ENCODE measurements at places on chromosomes 11 and 22.

DNA sequence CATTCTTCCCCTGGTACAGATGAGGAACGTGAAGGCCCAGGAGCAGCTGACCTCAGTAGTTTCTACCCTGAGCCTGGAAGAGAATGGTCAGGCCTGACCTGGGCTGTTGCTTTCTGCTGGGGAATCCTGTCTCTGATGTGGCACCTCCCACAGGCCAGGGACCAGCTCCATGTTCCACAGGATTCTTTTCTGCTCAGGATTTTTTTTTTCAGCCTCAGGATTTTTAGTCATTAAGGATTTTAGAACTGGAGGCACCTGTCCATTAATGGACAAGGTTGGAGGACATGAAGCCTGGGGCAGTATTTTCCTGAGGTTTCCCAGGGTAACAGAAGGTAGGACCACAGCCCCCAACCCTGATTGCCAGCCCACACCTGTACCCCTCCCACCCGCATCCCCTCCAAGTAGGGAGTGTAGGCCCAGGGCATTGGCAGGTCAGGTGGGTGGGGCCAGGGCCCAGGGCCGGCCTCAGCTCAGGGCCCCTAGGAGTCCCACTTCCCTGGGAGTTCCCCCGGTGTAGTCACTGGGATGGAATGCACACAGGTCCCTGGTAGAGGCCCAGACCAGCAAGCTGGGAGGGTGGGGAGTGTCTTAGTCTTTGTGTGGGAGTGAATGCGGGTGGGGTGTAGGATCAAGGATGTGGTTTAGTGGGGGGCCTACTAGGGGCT, 16.1 kb downstream of the BIK start:
- no peak for DNase-seq

- no peak for DNase-seq
These were observed 42.5 kb downstream of the CEP57 start for GRCh38 chr11:95832763-95833162.

GRCh38 chr11:13705710-13706109, 37.2 kb downstream of the FAR1 start:
- no peak for DNase-seq

GRCh38 chr22:23071230-23072076, 1.1 kb downstream of the GNAZ start:
- no peak for DNase-seq

- DNase-seq, result no peak
These were observed 50.1 kb upstream of the RASSF10 start for GRCh38 chr11:12958986-12959385.

- no peak for DNase-seq
These were observed 32.6 kb upstream of the SLC6A5 start for GRCh38 chr11:20566591-20567434.

- no peak for DNase-seq
These were observed 44.7 kb upstream of the SHISAL1 start for GRCh38 chr22:44357296-44357965.

DNA sequence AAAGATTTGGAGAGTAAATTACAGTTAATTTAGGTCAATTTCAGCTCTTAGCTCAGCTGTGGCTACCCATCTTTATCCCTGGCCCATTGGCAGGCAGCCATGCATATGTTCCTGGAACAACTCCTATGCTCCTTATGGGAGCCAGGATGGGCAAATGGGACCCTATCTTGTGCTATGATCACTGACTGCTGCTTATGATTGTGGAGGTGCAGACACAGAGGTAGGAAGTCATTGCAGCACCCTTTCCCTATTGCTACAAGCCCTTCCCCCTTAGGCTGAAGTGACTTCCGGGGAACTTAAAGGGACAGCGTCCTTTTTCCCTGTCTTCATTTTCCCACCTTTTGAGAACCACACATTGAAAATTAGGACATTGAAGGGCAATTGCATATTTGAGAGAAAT, 112.7 kb downstream of the FCHSD2 start:
- no peak for DNase-seq
